ENCODE measurements at places on chromosomes 5 and 9.

DNA sequence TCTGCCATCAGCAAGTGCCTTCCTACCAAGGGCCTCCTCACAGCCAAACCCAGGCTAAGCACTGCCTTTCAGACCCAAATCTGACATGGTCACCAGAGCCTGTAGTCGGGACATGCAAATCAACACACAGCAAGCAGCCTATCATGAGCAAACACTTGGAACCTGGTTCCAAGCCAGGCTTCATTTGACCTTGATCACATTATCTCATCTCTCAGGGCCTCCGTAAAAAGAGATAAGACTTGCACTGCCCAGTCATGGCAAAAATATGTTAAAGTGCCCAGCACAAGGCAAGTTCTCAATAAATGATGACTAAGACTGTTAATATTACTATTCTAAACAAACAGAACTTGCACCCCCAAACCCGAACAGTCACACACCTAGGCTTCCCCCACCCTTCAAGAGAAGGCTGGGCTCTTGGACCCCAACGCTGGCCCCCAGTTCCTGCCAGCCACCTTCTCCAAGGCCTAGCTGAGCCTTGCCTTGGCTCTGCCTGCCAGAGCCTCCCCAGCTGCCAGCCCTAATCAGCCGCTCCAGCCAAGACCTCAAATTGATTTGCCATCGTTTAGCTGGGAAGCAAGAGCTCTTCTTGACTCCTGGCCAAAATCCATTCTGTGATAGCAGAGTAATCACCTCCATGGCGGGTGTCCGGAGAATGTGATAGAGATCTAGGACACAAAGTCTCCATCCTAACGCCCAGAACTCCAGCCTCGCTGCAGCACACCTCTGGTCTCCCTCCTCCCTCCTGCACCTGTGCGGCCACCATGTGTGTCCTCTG lies 18.7 kb downstream of the CPLX2 start:
- DNase-seq = no peak

- DNase-seq = no peak
These were observed 33.7 kb downstream of the GPR21 start for GRCh38 chr9:123067136-123067535.

DNA sequence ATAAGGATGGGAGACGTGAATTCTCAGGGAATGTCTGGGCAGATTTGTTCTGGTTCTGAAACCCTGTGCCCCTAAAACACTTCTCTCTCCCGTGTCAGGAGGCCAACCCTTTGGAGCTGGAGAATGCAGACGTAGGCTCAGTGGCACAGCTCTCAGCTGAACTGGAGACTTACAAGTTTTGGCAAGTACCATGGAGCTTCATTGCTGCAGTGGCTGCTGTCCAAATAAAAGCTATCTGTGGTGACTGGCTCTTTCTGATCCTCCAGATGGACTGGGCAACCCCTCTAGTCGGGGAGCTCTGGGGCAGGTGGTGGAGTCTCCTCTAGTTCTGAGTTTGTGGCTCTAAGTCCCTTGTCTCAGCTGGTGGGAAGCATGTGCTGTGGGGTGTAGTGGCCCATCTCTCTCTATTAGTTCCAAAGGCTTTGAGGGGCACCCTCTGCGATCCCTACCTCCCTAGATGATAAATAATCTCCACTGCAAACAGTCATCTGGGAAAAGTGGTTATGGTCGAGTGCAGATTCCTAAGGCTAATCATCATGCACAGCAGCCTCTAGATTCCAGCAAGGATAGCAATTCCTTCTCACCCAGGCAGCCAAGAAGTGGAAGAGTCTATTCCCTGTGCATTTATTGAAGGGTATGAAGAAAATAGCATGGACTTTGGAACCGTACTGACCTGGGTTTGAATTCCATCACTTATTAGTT lies 204.2 kb upstream of the KLF4 start:
- no peak for DNase-seq

DNA sequence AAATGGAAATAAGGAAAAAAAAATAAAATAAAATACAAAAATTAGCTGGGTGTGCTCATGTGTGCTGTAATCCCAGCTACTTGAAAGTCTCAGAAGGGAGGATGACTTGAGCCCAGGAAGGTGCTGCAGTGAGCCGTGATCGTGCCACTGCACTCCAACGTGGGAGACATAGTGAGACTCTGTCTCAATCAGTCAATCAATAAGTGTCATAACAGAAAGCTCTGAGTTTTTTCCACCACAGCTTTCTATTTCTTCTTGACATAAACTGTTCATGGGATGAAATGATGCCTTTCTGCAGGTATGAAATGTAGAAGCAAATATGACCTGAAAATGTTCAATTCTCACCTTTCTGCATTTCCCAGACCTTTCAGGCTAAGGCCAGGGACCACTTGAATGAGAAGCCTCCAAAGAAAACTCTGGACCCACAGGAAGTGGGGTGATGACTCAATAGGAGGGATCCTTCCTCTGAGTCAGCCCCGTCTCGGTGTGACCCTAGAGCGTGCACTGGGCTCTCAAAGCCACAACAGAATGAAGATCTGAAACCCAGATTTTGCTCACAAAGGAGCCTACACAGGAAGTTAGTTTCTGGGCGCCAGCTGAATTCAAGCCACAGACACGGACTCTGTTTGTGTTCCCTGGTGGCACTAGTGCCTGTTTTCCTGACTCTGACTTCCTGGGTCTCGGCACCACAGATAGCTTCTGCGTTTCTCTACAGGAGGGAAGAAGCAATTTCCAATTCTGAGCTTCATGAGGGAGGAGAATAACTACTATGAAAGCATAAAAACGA lies 62.0 kb downstream of the ANKH start:
- peak; percentile 89 for DNase-seq

GRCh38 chr5:68255305-68256120 lies 40.0 kb downstream of the PIK3R1 start:
- no peak for DNase-seq

DNA sequence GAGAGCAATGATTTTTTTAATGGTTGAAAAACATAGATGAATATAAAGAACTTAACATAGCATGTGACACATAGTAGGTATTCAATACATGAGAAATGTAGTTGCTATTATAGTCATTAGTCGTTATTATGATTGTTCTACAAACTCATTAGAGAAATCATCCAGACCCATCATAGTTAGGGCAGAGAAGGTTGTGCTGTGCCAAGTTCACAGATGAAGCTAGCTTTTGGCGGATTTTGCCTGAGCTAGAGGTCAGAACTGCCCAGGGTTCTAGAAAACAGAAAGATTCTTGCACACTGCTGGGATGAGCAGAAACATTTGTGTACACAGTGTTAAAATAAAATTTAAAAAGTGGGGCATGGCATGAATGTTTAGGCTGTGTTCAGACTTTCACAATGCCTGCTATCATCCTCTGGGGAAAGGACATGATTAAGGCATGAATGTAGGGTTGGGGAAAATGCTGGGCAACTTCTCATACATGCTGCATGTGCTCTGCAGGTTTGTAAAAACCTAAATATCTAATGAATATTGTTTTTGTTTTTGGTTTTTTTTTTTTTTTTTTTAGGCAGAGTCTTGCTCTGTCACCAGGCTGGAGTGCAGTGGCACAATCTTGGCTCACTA lies 33.3 kb upstream of the RAD23B start:
- no peak for DNase-seq

DNA sequence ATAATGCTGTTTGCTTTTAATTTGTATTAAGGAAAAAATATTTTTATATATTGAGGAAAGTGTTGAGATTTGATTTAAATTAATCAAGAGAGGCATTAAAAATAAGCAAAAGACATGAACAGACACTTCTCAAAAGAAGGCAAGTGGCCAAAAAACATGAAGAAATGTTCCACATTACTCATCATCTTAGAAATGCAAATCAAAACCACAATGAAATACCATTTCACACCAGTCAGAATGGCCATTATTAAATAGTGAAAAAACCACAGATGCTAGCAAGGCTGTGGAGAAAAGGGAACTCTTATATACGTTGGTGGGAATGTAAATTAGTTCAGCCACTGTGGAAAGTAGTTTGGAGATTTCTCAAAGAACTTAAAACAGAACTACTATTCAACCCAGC lies 45.9 kb downstream of the RANBP17 start:
- DNase-seq = peak; percentile 11

DNA sequence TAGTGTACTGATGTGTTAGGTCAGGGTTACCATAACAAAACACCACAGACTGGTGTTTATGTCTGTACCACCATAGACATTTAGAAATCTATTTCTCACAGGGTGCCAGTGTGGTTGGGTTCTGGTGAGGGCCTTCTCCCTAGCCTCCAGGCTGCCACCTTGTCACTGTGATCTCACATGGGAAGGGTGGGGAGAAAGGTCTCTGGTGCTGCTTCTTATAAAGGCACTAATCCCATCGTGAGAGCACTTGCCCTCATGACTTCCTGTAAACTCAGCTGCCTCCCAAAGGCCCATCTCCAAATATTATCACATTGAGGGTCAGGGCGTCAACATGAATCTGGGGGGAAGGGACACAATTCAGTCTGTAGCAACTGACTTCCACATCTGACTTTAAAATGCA lies 49.8 kb downstream of the PIK3R1 start:
- no peak for DNase-seq

- DNase-seq = no peak
These were observed 56.5 kb upstream of the NOTCH1 start for GRCh38 chr9:136602193-136602885.

DNA sequence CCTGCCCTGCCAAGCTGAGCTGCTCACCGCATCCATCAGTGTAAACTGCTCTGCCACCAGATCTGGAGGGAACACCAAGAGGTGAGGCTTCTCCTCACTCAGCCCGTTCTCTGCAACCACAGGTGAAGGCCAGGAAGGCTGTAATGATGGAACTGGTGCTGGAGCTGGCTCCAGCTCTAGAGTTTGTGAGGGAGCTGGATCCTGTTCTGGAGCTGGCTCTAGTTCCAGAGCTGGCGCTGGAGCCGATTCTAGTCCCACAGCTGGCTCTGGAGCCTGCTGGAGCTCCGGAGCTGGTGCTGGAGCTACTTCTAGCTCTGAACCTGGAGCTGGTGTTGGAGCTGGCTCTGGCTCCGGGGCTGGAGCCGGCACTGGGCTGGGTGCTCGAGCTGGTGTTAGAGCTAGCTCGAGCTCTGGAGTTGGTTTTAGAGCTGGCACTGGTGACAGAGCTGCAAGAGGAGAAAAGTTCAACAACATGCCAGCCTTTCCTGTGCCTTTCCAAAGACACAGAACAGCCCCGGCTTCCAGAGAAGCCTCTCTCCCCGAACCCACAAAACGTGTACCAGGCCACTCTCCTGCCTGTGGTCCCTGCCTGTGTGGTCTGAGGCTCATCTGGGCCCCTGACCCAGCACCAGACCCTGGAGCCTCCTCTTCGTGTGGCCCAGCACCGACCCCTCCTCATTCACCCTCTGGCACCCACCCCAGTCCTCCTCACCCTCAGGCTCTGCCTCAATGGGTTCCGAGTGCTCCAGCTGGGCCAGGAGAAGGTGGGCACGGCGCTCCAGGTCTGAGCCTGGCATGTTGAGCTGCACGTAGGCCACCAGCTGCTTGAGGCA lies 12.9 kb downstream of the RALGDS start:
- DNase-seq = no peak

- DNase-seq = no peak
These were observed 49.8 kb downstream of the SYK start for GRCh38 chr9:90851444-90851843.

- DNase-seq = peak; percentile 85
These were observed 210.6 kb downstream of the AUH start for GRCh38 chr9:91150998-91151717.

GRCh38 chr5:31334061-31334860 lies 140.8 kb downstream of the CDH6 start:
- no peak for DNase-seq

DNA sequence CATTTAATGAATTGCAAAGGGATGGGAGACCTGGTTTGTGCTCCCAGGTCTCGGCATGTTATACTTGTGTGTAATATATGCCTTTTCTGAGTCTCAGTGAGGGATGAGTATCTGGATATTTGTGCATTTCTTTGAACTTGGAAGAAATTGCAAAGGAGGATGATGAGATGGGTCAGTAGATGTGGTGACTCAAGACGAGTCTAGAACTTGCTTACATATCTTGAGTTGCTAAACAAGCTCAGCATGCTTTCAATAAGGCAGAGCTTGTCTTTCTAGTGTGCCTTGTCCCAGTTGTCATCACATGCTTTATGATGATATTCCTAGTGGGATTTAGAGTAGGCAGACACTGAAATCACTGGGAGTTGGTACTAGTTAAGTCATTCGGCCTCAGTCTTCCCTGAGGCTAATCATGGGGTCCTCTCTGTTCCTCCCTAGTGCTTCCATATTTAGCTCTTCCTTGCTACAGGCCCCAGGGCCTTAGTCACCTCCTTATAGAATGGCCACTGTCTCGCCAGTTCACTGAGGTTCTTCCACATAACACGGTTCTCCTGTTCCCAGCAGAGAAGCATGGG lies 222.3 kb downstream of the ARRDC3 start:
- DNase-seq = no peak

- DNase-seq = no peak
These were observed 10.4 kb upstream of the TCF7 start for GRCh38 chr5:134103998-134104654.

- DNase-seq = no peak
These were observed 29.4 kb upstream of the IL17B start for GRCh38 chr5:149408252-149409099.

DNA sequence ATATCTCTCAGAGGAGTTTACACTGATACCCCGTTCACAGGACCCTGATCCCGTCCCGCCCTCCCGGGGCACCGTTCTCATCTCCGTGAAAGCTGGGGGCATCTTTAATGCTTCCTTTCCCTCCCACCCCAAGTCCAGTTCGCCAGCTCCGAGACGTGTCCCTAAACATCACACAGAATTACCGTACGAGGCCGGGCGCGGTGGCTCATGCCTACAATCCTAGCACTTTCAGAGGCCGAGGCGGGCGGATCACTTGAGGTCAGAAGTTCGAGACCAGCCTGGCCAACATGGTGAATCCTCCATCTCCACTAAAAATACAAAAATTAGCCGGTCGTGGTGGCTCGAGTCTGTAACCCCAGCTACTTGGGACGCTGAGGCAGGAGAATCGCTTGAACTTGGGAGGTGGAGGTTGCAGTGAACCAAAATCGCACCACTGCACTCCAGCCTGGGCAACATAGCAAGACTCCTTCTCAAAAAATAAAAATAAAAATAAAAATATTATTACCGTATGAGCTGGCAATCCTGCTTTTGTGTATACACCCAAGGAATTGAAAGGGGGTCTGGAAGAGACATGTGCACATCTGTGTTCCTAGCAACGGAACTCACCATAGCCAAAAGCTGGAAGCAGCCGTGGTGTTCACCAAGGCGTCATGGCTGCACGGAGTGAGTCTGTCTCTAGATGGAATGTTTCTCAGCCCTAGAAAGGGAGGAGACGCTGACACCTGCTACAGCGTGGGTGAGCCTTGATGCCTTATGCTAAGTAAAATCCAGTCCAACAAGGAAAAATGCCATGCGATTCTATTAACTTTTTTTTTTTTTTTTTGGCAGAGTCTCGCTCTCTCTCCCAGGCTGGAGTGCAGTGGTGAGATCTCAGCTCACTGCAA lies 1.2 kb upstream of the ABO start:
- DNase-seq = no peak

DNA sequence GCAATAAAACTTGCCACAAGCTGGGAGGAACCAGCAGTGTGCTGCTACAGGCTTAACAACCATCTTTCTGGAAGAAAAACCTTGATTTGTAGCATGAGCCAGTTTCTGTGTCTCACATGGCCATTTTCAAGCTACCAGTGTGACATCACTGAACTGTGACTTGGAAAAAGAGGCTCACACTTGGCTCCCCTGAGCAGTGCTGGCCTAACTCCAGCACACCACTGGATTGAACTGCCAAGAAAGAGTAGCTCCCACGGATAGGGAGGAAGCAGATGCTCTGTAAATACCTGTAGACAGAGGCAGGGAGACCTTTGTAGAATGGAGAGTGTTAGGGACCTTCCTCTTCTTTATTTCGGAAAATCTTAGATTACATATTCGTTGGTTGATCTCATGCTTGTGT lies 197.9 kb downstream of the SH3GL2 start:
- no peak for DNase-seq

- no peak for DNase-seq
These were observed 5.0 kb downstream of the MED7 start for GRCh38 chr5:157137691-157138090.

All from HFF-Myc (cell line).